ENCODE measurements at places on chromosomes 7 and 10. TPM values are rescaled to one million over a fixed set of nuclear protein-coding genes. Genes with fewer than 3 reads are reported as not detected.

Gene EN2
- not detected for total RNA-seq

- no peak overlapping the region for H3K27ac ChIP-seq
- no peaks in the 10 kb centered on the region for H3K27me3 ChIP-seq
- no peak overlapping the region for H3K4me3 ChIP-seq
- H3K4me1 ChIP-seq = no peaks in the 10 kb centered on the region
Observed at GRCh38 chr10:9018195-9019173, 964.0 kb downstream of the GATA3 start.

GRCh38 chr10:17586821-17587234 is 30.3 kb downstream of the HACD1 start:
- H3K36me3 ChIP-seq = no peaks in the 10 kb centered on the region
- no peak overlapping the region for H3K4me3 ChIP-seq
- H3K27ac ChIP-seq = no peak overlapping the region
- no peaks in the 10 kb centered on the region for H3K27me3 ChIP-seq
- H3K4me1 ChIP-seq = no peaks in the 10 kb centered on the region
- DNase-seq = peak; percentile 9

Gene UPK3B
- total RNA-seq = under 0.01 TPM

GRCh38 chr10:58189269-58189668 is 78.4 kb downstream of the IPMK start:
- H3K4me3 ChIP-seq = no peak overlapping the region
- H3K27ac ChIP-seq = no peak overlapping the region
- DNase-seq = peak; percentile 71
- H3K4me1 ChIP-seq = no peaks in the 10 kb centered on the region
- H3K36me3 ChIP-seq = no peaks in the 10 kb centered on the region
- H3K27me3 ChIP-seq = no peaks in the 10 kb centered on the region

- H3K4me1 ChIP-seq = no peaks in the 10 kb centered on the region
- no peak for DNase-seq
Observed at GRCh38 chr7:24406789-24407299, 122.9 kb downstream of the NPY start.

- H3K27ac ChIP-seq = no peak overlapping the region
- DNase-seq = no peak
- H3K4me3 ChIP-seq = no peak overlapping the region
Observed at GRCh38 chr10:108560488-108560887, 1362.8 kb downstream of the XPNPEP1 start.

DNA sequence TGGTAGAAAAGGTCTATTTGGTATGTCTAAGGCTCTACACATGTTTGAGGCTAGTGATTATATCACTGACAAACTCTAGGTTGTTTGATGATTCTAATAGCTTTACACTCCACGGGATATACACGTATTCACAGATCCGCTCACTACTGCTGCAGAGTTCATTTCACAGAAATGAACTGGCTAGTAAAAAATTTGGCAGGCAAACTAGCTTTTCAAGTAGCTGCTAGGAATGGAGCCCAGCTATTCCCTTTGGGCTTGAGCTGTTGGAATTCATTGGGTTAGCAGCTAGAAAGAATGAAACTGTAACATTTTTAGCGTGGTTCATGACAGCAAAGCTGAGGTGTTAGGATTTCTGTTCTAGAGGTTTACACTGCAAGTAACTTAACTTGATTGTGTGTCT is 37.6 kb downstream of the R3HCC1L start:
- no peak overlapping the region for H3K27ac ChIP-seq
- H3K4me1 ChIP-seq = no peaks in the 10 kb centered on the region
- H3K4me3 ChIP-seq = no peak overlapping the region
- no peaks in the 10 kb centered on the region for H3K27me3 ChIP-seq
- no peaks in the 10 kb centered on the region for H3K36me3 ChIP-seq
- DNase-seq = peak; percentile 67

- peaks cover 6% of the 10 kb centered on the region for H3K4me1 ChIP-seq
- no peaks in the 10 kb centered on the region for H3K36me3 ChIP-seq
- no peak overlapping the region for H3K4me3 ChIP-seq
- DNase-seq = no peak
Observed at GRCh38 chr7:111196655-111197054, 105.7 kb downstream of the LRRN3 start.

Gene TLX1
- not detected for total RNA-seq

Gene OR2A1
- under 0.01 TPM for total RNA-seq

DNA sequence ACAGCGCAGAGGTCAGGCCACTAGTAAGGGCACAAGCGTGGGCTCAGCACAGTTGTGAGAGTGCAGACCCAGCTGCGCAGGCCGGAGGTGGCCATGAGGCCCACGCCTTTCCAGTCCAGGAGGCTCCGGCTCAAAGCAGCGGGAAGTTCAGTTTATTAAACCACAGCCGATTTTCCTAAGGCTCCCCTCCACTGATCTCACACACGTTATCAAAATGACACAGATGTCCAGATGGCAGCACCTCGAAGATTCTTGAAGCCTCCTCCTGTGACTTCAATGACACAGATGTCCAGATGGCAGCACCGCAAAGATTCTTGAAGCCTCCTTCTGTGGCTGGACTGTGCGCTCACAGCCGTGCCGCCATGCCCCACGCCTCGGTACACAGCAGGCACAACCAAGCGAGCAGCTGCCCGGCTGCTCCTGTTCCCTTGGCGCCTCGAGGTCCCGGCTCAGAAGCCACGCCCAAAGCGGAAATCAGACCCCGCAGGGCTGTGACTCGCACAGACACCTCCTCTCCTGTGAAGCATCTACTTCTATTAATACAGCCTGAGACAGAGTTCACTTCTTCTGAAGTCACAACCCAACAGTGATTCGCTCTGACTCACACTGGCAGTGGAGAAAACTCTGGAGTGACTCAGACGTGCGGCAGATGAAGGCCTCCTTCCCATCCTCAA is 122.7 kb downstream of the MAD1L1 start:
- peak overlapping the region; percentile 94 for H3K27ac ChIP-seq
- H3K4me1 ChIP-seq = peaks cover 22% of the 10 kb centered on the region
- H3K27me3 ChIP-seq = no peaks in the 10 kb centered on the region
- no peak overlapping the region for H3K4me3 ChIP-seq
- peak; percentile 98 for DNase-seq
- H3K36me3 ChIP-seq = peaks cover 3% of the 10 kb centered on the region

Gene PITX3
- not detected for total RNA-seq

Gene ANAPC16
- 54.2 TPM for total RNA-seq

- H3K4me3 ChIP-seq = no peak overlapping the region
- no peaks in the 10 kb centered on the region for H3K36me3 ChIP-seq
- H3K4me1 ChIP-seq = no peaks in the 10 kb centered on the region
- H3K27ac ChIP-seq = no peak overlapping the region
- no peak for DNase-seq
Observed at GRCh38 chr7:53070883-53071282, 35.5 kb downstream of the POM121L12 start.

Gene BMPER
- 12.2 TPM for total RNA-seq

Gene NUDCD3
- 67.0 TPM for total RNA-seq

GRCh38 chr10:10665750-10666149 is 351.9 kb upstream of the CELF2 start:
- H3K36me3 ChIP-seq = no peaks in the 10 kb centered on the region
- no peak overlapping the region for H3K4me3 ChIP-seq
- peaks cover 2% of the 10 kb centered on the region for H3K27me3 ChIP-seq
- no peak for DNase-seq
- no peak overlapping the region for H3K27ac ChIP-seq
- no peaks in the 10 kb centered on the region for H3K4me1 ChIP-seq

DNA sequence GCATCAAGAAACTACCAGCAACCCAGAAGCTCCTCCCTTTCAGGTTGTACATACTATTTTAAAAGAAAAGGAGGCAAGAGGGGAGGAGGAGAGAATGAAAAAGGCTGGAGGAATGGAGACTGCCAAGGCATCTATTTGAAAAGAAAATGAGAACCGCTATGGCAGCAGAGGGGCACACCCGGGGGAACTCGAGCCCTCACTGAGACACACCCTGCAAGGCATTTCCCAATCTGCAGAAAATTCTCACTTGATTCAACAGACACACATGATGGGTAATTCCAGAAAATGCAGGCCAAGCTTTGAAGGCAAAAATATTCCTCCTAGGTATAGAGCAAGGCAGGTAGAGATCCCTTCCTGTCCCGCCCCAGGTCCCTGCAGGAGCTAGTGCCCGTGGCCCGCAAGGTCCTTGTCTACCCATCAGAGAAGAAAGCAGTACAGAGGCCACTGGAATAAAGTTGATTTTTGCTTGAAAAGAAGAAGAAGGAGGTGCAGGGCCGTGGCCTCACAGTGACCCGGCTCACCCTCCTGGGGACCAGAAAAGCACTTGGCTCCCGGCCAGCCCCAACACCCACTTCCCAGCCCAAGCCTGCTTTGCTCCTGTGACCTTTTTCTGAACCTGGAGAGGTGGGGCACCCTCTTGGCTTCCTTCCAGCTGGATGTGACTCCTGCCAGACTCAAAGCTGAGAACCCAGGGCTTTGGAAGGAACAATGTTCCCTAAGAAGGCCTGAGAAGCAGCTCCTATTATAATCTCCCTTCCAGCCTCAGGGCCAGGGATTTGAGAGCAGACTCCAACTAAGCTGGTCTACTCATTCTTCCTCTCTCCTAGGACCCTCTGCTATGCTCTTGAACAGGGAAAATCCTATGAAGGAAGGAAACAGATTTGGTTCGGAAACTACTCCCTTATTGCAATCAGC is 6.2 kb upstream of the PIK3CG start:
- no peak overlapping the region for H3K27ac ChIP-seq
- H3K4me1 ChIP-seq = no peaks in the 10 kb centered on the region
- no peaks in the 10 kb centered on the region for H3K36me3 ChIP-seq
- no peaks in the 10 kb centered on the region for H3K27me3 ChIP-seq
- no peak for DNase-seq

- peaks cover 12% of the 10 kb centered on the region for H3K27me3 ChIP-seq
- H3K27ac ChIP-seq = no peak within 1 kb of the TSS
- H3K36me3 ChIP-seq = no peaks in the 10 kb centered on the region
- no peak within 1 kb of the TSS for H3K4me3 ChIP-seq
Observed at GRCh38 chr7:140403878-140404564, at the start of gene RAB19. Gene RAB19, plus strand, starts transcription at chr7:140404058. Its CDS starts 3,589 bp downstream, at chr7:140407647.

GRCh38 chr7:110157631-110158362 is 933.1 kb upstream of the LRRN3 start:
- H3K27me3 ChIP-seq = no peaks in the 10 kb centered on the region
- no peaks in the 10 kb centered on the region for H3K36me3 ChIP-seq
- no peak overlapping the region for H3K4me3 ChIP-seq
- no peak overlapping the region for H3K27ac ChIP-seq
- DNase-seq = peak; percentile 45

Gene LRIT1
- not detected for total RNA-seq

GRCh38 chr10:129954492-129955315 is 9.4 kb downstream of the EBF3 start:
- no peak overlapping the region for H3K4me3 ChIP-seq
- no peaks in the 10 kb centered on the region for H3K36me3 ChIP-seq
- H3K27ac ChIP-seq = no peak overlapping the region
- no peak for DNase-seq
- peaks cover 25% of the 10 kb centered on the region for H3K27me3 ChIP-seq

DNA sequence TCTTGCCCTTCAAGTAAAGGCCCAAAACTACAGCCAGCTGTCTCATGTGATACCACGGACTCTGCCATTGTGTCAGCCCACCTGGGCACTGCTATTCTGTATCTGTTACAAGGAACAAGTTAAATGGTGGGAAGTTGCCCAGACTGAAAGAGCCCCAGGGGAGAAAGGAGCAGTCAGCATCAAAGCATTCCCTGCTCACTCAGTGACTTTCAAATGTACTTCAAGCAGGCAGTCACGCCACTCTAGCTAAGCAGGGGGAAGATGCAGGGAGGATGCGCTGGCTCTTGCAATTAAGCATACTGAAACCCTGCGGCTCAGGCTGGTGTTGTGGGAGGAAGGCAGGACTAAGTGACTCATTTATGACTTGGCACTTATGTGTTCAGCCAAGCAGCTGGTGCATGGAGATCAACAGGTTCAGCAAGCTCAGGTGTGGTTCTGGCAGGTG is 1249.6 kb downstream of the TYW1 start:
- H3K27ac ChIP-seq = no peak overlapping the region
- no peaks in the 10 kb centered on the region for H3K4me1 ChIP-seq
- H3K27me3 ChIP-seq = no peaks in the 10 kb centered on the region
- no peak for DNase-seq

DNA sequence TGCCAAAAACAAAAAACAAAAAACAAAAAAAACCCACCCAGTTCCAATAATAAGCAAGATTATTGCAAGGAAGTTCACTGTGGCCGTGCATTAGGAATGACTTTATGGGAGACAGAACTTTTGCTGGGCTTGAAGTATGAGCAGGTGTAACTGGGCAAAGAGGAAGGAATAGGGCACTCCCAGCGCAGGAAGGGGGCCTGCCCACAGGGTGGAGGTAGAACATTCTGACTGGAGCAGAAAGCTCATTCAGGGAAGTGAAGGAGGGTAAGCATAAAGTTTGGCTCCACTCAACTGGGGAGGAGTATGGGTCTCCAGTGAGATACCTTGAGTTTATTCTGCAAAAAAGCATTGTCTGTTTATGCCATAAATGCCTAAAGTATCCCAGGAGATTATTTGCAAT is 42.1 kb upstream of the WIPF3 start:
- no peaks in the 10 kb centered on the region for H3K36me3 ChIP-seq
- no peaks in the 10 kb centered on the region for H3K27me3 ChIP-seq

Gene RHOBTB1
- total RNA-seq = 19.8 TPM

Gene CHRM2
- 7.9 TPM for total RNA-seq

Gene GSTO2
- 2.1 TPM for total RNA-seq

DNA sequence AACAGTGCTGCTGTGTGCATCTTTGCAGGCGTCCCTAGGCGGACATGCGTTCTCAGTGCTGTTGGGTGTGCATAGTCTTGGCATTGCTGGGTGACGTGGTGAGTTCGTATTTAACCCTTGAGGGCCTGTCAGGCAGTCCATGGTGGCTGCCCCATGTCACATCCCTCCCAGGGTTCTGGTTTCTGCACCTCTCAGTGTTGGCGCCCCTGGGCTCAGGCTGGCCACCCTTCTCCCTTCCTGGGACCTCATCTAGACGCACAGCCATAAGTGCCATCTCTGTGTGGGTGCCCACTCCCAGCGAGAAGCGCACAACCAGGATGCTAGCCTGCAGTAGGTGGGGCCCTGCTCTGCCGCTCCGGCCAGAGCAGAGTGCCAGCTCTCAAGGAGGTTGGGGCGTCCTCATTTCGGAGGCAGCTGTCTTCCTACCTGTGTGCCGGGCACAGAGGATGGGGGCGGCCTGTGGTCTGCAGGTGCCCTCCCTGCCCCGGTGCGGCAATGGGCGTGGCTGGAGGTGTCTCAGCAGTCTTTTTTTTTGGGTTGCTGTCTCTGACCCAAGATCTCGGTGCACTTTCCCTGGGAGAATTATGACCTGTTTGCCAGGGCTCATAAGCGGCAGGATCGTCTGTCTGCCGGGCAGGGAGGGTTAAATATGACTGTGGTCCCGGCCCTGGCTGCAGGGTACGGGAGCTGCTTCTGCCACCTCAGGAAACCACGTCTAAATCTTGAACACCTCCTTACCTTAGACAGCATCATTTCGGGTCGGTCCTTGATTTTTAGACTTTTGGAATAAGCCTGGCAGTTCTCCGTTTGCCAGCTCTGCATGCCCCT is 6.5 kb downstream of the INPP5A start:
- no peak for DNase-seq

Gene CALCR
- not detected for total RNA-seq

GRCh38 chr7:101896316-101896715 is 78.9 kb downstream of the CUX1 start:
- no peaks in the 10 kb centered on the region for H3K4me1 ChIP-seq
- H3K27ac ChIP-seq = no peak overlapping the region
- DNase-seq = no peak
- H3K27me3 ChIP-seq = no peaks in the 10 kb centered on the region

Gene TEX36
- not detected for total RNA-seq

DNA sequence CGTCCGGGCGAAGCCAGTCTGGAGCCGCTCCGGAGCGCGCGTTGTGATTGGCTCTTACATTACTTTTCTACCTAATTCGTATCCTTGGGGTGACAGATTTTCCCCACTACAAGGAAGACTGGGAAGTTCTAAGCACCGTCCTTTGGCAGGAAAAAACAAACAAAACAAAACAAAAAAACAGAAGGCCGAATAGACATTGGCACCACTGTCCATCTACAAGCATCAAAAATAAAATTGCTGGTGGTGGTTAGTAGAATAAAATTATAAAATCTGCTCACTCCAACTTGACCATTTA is 651 bp upstream of the SKAP2 start:
- peak overlapping the region; percentile 92 for H3K4me3 ChIP-seq
- DNase-seq = no peak

All from fibroblast of lung (primary cell).